Posterior vena cava (tissue), 2 donors: ENCODE measurements at places on chromosomes 2 and 18. TPM values are rescaled to one million over a fixed set of nuclear protein-coding genes. Genes with fewer than 3 reads are reported as not detected.

DNA sequence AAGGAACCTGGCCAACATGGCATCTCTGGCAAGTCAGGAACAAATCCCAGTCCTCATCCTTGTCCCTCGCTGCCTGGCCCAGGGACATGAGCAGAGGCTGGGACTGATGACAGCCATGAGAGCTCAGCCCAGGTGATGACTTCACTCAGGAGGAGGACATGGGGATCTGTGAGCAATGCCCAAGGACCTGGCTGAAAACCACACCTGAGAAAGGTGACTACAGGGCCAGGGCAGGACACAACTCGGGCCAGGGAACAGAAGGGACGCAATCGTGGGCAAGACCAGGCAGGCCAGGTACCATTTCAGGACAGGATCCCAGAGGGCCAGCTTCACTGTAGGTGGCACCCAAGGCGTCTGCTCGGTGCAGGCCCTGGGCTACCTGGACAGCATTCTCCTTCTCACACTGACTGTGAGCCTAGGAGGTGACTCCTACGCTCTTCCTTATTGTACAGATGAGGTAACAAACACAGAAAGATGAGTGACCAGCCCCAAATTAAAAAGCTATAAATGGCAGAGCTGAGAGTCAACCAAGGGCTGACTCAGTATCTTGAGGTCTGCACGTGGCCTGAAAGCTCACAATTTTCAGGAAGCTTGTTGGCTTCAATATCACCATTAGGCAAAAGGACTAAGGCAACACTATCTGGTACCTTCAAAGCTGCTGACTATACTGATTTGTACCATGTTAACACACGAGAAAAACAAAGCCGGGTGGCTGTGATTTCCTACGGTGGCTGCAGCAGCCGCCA is 141.1 kb downstream of the EIPR1 start:
- no peak for DNase-seq

- DNase-seq: no peak
Observed at GRCh38 chr2:189543367-189543766, 37.2 kb downstream of the SLC40A1 start.

GRCh38 chr2:173773076-173773475 is 192.1 kb downstream of the SP3 start:
- DNase-seq: no peak

GRCh38 chr18:60684843-60685513 is 312.4 kb upstream of the MC4R start:
- DNase-seq: no peak

DNA sequence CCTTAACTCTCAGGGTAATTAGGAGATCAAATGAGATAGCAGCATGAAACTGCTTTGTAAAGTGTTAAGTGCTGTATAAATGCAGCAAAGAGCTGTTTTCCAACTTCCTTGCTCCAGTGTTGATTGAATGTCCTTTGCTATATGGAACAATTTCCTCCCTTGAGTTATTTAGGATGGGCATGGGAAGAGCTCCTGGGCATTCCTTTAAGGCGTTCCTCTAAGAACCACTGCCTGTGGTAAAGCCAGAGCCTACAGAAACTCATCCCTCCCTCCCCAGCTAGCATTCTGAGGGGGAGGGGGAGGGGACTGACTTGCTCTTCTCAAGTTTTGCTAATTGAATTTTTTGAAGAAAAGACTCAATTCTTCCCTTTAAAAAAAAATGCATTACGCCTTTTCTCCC is 1.4 kb downstream of the AKAIN1 start:
- DNase-seq: no peak

GRCh38 chr2:40372283-40372985 is 79.5 kb downstream of the SLC8A1 start:
- no peak for DNase-seq

DNA sequence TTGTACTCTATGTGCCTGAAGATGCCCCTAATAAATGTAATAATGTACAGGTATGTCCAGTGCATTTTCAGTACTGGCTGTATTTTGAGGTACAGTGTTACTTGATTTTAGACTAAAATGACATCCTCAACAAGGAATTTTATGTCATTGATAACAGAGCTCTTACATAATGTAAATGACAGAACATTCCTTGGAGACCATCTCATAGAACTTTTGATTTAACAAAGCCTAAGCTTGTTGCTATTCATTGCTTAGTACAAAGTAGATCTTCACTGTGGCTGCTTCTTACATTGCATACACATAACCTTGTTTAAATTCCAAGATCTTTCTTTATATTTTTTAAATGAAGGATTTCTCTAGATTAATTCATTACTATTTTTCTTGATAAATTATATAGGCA is 24.1 kb downstream of the DYNC1I2 start:
- no peak for DNase-seq

DNA sequence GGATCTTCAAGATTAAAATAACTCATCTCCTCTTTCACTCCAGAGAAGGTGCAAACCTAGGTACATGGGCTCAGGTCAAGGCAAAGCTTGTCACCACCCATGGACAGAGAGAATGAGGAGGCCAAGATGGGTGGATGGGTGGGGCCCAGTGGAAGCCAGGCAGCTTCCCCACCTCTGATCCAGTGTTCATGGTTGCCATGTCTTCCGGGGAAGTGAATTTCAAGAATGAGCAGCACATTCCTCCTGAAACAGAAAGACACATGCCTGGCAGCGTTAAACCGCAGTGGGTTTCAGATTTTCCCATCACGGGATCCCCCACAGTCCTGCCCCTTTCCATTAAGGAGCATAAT is 301.7 kb downstream of the EIPR1 start:
- no peak for DNase-seq

- DNase-seq: no peak
Observed at GRCh38 chr2:200619279-200619678, 33.5 kb downstream of the AOX1 start.

DNA sequence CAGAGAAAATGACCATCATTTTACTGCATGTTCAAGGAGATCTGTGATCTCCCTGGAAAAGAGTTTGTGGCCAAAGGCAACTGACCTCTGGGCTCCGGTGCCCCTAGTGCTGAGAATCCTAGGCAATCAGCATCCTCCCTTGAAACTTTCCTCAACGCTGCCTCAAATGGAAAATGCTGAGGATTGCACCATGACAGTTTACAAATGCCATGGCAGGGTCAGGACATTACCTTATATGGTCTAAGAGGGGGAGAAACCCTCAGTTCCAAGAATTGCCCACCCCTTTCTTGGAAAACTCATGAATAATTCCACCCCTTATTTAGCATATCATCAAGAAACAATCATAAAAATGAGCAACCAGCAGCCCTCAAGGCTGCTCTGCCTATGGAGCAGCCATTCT is 48.3 kb downstream of the ALPK2 start:
- no peak for DNase-seq

DNA sequence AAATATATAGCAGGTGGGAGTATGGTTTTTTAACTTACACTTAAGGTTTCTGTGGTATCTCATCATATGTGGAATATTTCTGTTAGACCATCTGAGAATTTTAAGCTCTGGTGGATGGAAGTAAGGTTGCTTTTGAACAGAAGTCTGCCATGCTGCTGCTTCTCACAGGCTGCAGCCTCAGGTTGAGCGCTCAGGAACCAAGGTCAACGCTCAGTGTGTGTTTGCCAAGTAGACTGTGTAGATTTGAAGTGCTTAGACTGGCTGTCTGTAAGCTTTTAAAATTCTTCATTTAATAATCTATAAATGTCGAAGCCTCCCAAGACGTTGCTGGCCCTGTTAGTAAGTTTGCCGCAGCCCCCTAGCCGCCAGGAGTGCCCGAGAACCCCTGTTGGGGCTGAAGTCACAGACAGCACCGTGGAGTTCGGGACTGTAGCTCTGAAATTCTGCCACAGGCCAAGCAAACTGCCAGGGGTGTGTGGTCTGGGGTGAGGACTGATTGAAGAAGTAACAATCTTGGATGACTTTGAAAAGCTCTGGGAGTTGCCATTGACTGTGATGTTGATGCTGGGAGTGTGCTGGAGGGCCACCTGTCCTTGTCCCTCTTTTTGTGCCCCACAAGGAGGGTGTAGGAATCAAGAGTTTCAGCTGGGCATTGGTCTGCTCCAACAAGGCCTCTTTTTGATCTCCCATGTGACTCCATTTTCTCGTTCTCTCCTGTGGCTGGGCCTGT is 26.9 kb downstream of the INPP4A start:
- DNase-seq: no peak

GRCh38 chr2:72745679-72746368 is 80.0 kb downstream of the EXOC6B start:
- DNase-seq: no peak

- DNase-seq: no peak
Observed at GRCh38 chr18:650428-650858, 7.0 kb upstream of the TYMS start.

DNA sequence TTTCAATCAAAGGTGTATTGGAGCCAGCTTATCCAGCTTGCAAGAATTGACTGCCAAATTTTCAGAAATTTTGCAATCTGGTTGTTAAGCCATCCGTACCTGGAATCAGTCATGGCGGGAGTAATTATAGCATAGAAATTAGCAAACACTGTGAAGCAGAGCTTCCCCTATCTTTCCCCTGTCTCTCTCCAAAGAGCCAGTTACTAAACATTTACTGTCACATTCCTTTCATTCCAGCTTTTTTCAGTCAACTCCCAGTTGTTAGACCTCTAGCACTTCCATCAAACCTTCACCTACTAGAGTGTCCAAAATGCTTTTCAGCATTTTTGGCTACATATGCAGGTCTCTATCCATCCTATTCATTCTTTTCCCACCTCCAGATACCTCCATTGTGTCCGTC is 137.4 kb downstream of the MC4R start:
- no peak for DNase-seq

DNA sequence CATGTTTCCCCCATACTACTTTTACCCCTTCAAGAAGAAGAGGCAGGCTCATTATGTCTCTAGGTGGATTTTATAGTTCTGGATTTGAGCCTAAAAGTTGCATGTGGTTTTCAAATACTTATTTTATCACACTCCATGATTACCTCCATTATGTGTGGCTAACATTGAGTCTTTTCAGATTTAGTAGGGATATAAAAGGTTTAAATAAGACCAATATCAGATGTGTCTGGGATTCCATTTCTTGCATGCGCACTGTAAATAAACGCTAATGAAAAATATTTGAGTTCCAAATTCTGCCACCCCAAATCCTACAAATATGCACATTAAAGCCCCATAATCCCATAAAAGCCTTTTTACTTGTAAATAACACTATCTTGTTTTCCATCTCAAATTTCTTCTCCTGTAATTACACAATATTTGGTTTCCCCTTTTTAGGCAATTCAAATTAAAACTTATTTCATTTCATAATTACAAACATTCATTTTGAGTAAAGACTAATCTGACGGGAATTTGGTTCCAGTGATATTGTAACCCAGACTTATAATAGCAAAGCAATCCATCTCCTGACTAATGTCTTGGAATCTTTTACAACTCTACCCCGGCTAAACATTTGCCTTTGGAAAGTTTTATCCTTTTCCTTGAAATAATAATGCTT is 600.0 kb downstream of the SLC4A3 start:
- no peak for DNase-seq

GRCh38 chr18:78507217-78507616 is 472.4 kb upstream of the SALL3 start:
- DNase-seq: no peak

GRCh38 chr2:11239666-11240462 is 84.6 kb downstream of the SLC66A3 start:
- DNase-seq: no peak

GRCh38 chr2:23091019-23091418 is 294.0 kb upstream of the KLHL29 start:
- no peak for DNase-seq

DNA sequence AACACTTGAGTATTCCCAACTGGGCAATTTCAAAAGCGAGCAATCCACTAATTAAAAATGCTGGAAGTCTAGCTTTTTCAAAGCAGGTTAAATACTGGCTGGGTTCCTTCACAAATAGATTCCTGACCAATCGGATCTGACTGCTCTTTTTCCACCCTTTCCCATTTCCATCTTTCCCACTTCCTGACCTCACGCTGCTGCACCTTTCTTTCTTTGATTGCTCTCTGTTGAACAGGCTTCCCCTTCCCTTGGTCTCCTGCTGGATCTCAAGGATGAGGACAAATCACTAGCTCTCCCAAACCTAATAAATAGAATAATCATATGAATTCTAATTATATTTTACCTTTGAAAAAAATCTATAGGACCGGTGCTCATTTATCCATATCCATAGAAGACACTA is 121.2 kb downstream of the TCF4 start:
- DNase-seq: no peak

GRCh38 chr2:60821587-60822302 is 59.6 kb upstream of the REL start:
- no peak for DNase-seq

DNA sequence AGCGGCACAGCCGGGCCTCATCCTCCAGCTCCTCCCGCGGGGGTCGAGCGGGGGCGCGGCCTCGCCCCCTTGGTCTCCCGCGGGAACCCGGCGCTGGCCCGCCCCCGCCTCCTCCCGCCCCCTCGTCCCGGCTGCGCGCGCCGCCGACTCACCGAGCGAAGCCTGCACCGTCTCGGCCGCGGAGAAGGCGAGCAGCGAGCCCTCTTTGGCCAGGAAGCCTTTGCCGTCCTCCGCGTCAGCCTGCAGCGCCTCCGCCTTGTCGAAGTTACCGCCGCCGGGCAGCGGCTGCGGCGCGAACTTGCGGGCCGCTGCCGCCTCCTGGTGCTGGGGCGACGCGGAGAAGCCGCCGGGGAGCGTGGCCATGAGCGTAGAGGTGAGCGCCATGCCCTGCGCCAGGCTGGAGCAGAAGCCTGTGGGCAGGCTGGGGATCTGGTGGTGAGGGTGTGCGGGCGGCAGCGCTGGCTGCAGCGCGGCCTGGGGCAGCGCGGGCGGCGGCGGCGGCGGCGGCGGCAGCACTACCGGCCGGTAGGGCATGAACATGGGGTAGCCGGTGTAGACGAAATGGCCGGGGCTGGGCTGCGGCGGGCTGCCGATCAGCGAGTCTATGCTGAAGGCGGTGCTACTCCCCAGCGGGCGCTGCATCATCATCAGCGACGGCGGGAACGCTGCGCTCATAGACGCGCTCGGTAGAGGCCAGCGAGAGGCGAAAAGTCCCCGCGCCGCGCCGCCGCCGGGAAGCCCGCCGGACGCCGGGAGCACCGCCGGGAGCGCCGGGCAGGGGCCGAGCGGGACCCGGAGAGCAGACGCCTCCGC is 683 bp downstream of the GBX2 start:
- DNase-seq: no peak

DNA sequence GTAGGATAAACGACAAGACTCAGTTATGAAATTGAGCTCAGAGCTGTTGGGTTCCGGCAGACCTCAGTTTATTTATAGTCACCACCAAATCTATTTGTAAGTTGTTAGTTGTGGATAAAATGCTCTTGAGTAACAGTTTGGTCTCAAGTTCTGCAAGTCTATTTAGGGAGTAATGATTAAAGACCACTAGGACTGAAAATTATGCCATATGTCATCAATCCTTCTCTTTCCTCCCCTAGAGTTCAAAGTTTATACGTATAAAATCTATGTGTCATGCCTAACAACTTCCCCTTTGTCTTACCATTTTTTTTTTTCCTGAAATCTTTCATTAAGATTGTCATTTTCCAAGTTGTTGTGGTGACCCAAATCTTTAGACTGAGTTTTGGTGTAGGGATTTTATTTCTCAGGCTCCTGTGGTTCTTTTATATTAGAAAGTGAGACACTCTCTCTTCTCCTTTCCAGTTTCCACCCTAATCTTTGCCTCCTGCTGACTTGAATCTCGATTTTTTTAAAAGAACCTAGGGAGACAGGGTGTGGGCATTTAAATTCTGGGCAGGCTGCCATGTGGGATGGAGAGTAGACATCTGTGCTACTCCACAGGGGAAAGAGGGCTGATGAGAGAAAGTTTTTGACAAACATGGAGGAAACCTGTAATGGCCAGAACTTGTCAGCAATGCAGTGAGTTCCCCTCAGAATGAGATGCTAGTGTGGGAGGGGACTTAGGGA is 51.0 kb downstream of the LAMA3 start:
- DNase-seq: no peak

Gene OTOF
- 0.29 TPM for total RNA-seq

Gene SCYGR2
- total RNA-seq: not detected

Gene SP5
- total RNA-seq: 0.28 TPM

Gene LHCGR
- not detected for total RNA-seq

Gene ARHGEF33
- total RNA-seq: 1.1 TPM
